ENCODE measurements at places on chromosomes 4 and X.
A peak's percentile ranks its signal among the peaks of the same experiment; 100 is the strongest.

GRCh38 chr4:91111556-91111955, 984.4 kb downstream of the CCSER1 start:
- no peak for DNase-seq

DNA sequence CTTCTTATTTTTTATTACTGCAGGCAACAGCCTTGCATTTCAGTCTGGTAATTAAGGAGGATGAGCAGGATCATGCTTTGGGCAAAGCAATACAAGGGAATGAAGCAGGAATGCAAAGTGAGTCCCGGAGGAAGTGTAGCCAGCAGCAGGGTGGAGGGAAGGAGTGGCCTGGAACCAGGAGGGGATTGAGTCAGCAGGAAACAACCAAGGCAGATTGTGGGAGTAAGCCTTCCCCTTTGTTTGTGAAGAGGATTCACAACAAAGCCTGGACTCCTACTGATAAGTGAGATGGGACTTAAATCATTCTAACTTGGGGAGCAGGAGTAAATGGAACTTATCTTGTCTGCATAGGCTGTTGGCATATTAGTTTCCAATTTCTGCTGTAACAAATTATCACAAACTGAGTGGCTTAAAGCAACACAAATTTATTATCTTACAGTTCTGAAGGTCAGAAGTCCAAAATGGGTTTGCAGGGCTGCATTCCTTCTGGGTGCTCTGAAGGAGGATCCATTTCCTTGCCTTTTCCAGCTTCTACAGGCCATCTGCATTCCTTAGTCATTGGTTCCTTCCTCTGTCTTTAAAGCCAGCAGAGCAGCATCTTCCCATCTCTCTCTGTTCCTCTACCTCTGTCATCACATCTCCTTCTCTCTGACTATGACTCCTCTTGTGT, 93.2 kb upstream of the AP1S2 start:
- DNase-seq, result no peak

DNA sequence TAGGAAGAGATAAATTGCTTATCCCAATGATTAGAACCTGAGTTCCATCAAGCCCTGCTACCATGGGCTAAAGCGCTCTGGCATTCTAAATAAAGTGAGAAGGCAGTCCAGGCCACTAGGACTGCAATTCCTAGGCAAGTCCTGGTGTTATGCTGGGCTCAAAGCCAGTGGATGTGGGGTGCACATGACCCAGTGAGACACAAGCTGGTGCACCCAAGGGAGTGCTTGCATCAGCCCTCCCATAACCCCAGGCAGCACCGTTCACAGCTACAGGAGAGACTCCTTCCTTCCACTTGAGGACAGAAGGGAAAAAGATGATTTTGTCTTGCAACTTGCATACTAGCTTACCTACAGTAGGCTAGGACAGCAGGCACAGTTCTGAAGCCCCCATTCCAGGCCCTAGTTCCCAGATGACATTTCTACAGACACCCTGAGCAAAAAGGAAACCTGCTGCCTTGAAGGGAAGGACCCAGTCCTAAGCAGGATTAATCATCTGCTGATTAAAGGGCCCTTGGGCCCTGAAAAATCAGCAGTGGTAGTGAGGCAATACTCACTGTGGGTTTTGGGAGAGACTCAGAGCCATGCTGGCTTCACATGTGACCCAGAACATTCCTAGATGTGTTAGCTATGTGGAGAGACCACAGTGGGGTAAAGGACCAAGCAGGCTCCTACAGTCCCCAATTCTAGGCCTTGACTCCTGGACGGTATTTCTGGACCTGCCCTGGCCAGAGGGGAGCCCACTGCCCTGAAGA, 77.8 kb downstream of the KLHL13 start:
- DNase-seq, result no peak

DNA sequence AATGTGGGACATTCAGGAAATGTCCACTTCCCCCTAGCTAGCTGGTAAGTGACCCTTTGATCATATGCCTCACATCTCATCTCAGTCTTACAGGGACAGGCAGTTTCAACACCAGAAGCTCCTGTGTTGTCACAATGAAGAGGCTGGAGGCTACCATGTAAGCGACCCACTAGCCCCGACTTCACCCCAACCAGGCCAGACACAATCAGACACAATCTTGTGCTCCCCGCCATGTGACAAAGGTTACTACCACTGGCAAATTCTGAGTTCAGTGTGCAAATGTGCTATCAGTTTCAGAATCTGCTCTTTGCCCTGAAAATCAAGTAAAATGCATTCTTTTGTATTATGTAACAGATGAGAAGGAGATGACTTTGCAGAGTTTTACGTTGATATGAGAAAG, 56.9 kb upstream of the STS start:
- no peak for DNase-seq

GRCh38 chrX:44570522-44570921, 27.9 kb upstream of the FUNDC1 start:
- no peak for DNase-seq

DNA sequence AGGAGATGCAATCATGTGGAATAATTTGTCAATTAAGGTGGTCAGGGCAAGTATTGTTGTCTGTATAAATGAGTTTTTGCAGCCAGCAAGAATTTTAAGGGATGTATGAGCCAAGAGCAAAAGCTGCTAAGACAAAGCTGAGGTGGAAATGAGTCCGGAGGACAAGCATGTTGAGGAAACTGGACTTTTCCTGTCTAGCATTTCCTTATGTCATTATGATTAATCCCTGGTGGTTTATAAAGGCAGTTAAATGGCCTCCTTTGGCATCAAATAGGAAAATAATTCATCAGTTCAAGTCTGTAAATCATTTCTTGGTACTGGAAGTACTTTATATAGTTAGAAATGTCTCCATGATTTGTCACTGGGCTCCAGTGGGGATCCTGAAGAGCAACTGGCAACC, 61.6 kb upstream of the TEX13A start:
- DNase-seq, result no peak

- no peak for DNase-seq
These were observed at the start of gene UNC5C for GRCh38 chr4:95548738-95549245. Gene UNC5C, minus strand, starts transcription at chr4:95548973.

DNA sequence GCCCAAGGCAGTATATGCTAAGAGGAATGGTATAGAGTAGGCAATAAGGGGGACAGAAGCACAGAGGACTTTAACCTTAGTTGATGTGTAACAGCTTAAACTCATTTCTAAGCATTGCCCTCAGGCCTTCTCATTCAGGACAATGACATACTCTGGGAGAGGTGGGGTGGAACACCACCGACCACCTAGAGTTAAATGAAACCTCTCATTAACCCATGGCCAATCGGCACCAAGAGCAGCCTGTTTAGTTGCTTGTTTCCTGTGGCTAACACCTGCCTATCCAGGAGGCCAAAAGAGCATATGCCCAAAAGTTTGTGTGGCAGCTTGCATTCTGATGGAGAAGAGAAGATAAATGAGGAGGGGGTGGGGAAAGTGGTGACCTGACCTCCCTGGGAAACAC, 88.7 kb upstream of the PLAC1 start:
- DNase-seq, result no peak

DNA sequence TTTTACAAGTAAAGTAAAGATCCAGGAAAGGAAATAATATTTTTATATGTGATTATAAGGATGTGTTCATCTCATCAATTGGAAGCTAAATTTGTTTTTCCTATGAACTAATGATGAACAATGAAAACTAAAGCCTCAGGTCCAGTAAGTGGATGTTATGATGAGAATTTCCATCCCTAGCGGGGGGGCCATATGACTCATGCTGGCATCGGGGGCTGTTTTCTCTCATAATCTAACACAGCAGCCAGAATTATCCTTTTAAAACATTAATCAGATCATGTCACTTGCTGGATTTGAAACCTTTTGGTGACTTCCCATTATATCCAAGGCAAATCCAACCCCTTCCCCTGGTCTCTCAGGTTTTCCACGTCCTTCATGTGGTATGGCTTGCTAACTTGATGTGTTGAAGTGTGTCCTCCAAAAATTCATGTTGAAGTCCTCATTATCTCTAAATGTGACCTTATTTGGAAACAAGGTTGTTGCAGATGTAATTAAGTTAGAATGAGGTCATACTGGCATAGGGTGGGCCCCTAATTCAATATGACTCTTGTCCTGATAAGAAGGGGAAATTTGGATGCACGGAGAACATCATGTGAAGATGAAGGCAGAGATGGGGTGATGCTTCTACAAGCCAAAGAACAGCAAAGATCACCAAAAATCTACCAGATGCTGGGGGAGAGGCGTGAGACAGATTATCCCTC, 96.8 kb downstream of the AKAP4 start:
- no peak for DNase-seq

GRCh38 chr4:138981930-138982390, 33.6 kb upstream of the NOCT start:
- DNase-seq, result no peak

- DNase-seq, result no peak
These were observed 243.0 kb upstream of the TEX13A start for GRCh38 chrX:105463473-105463872.

DNA sequence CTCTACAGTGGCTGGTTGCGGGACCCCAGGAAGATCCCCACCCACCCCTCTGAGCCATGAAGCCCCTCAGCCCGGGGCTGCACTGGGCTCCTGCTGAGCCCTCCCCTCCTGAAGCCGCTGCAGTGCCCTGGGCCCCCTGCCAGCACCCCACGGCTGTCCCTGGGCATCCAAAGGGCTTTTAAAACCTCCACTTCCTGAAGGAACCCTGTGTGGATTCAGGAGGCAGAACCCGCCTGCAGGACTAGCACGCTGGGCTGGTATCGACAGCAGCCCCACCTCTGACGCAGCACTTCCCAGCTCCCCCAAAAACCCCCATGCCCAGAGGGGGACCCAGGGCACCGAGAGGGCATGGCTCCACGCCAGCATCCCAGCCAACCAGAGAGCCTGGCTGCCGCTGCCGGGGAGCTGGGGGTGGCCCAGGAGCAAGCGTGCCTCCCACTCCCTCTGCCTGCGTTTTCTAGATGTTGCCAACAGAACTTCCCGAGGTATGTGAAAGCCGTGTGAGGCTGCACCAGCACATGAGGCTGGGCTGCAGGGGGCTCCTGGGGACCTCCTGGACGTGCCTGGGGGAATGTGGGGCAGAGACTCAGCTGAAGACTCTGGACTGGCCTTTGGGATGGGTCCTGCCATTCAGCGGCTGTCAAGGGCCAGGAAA, 6.3 kb downstream of the MXD4 start:
- DNase-seq, result peak; percentile 65

DNA sequence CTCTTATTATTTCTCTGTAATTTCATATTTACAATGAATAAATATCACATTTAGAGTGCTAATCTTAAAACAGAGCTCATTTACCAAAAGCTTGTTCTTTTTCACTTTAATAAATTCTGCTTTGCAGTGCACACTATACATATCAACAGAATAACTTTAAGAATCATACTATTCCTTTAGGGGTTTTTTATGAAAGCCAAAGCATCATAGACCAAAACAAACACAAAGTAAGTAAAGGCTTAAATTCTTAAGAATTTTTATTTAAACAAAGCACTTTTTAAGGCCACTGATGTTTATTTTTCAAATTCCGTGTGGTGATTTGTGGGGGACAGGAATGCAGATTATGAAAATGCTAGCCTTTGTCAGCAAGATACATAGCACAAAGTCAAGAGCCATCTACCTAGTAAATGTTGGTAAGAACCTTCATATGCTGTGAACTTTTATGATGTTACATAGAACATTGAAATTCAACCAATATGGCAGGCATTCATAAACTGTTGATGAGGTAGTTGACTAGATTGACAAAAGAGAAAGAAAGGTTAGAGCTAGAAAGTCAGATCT, 17.8 kb downstream of the TIGD2 start:
- DNase-seq, result no peak

All from ascending aorta (tissue), 2 donors.